ENCODE measurements at places on chromosomes 3 and 15. TPM values are rescaled to one million over a fixed set of nuclear protein-coding genes. Genes with fewer than 3 reads are reported as not detected.

- no peak for DNase-seq
- H3K27me3 ChIP-seq: peaks cover 15% of the 10 kb centered on the region
- H3K4me3 ChIP-seq: no peak overlapping the region
- no peak overlapping the region for H3K27ac ChIP-seq
- H3K36me3 ChIP-seq: no peaks in the 10 kb centered on the region
Measured at GRCh38 chr3:46141813-46142212, 66.3 kb downstream of the CCR1 start.

DNA sequence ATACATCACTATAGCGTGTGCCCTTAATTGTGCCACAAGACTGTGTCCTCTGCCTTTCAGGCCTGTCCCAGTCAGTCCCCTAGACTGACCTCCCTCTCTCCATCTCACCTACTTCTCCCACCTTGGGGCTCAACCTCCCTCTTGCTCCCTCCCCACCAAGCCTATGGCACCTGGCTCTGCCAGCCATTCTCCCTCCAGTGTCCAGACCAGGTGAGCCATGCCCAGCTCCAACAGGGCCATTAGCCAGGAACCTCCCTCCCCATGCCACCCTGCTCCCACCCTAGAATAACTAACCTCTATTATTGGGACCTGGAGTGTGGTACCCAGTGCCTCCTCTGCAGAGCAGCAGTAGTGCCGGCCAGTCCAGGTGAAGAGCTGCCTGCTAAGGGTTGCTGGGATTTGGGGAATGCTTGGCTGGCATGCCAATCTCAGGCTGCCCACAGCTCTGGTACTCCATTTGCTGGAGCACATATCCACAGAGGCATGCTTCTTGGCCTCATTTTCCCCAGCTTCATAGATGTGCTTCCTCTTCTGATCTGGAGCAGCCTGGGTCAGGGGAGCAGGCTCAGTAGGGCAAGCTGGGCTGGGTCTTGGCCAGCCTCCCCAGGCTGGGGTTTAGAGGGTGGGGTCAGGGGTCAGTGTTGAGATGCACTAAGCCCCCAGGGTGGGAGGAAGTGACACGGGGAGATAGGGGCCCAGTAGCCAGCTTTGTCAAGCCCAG lies 38.8 kb downstream of the SAXO2 start:
- no peak for DNase-seq
- peaks cover 14% of the 10 kb centered on the region for H3K27me3 ChIP-seq
- H3K36me3 ChIP-seq: no peaks in the 10 kb centered on the region
- H3K27ac ChIP-seq: no peak overlapping the region

Gene ADGRG7
- total RNA-seq: not detected

Gene VEPH1
- total RNA-seq: 0.16 TPM

DNA sequence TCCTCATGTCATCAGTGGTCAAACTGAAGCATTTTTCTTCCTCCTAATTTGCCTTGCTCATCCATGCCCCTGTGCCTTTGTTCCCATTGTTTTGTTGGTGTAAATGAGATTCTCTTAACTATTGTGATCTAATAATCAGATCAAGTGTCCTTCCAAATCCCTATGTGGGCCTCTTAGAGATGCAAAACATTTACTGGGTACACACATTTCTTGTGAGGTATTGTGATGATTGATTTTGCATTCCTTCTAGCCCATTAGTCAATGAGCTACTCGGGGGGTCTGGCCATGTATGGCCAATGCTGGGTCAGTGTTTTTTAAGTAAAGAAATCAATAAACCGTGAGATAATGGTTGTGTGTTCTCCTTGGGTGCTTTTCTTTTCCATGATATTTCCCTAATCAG lies 580.4 kb downstream of the VGLL3 start:
- no peaks in the 10 kb centered on the region for H3K36me3 ChIP-seq
- no peak for DNase-seq
- no peaks in the 10 kb centered on the region for H3K27me3 ChIP-seq
- H3K27ac ChIP-seq: no peak overlapping the region
- no peaks in the 10 kb centered on the region for H3K4me1 ChIP-seq
- no peak overlapping the region for H3K4me3 ChIP-seq
